MV-4-11 (cell line): ENCODE measurements at places on chromosomes 5 and 9.

GRCh38 chr5:18652404-18653215 is 1018.4 kb downstream of the TAF11L14 start:
- DNase-seq: no peak

GRCh38 chr5:53038196-53038847 is 49.2 kb downstream of the ITGA2 start:
- no peak for DNase-seq

DNA sequence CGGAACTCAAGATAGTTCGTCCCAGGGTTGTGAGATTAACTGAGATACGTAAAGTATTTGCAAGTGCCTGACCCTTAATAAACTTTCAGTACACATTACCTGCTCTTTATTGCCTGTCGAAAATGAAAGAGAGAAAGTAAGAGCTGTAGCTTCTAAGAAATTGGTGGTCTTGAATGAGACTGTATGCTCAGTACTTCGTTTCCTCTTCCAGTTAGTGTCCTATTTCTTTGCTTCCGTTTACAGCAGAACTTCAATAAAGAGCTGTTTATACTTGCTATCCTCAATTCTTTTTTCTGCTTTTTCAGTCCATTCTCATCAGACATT is 534 bp downstream of the SRFBP1 start:
- DNase-seq: peak; percentile 27

DNA sequence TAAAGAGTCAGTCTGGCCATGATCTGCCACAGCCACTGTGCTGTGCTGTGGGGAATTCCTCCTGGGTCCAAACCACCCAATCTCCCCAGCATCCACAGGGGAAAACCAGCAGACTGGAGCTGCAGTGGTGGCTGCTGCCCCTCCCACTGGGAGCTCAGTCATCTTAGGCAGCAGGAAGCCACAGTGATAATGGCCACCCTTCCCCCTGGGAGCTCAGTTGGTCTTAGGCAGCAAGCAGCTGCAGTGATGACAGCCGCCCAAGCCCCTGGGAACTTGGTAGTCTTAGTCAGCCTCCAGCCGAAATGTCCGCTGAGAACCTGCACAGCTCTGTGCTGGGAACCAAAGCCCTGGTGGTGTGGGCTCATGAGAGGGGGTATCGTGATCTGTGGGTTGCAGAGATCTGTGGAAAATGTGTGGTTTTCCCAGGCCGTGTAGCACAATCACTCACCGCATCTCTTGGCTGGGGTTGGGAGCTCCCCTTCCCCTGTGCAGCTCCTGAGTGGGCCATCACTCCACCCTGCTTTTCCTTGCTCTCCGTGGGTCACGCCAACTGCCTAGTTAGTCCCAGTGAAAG is 38.4 kb upstream of the SMIM15 start:
- DNase-seq: no peak

DNA sequence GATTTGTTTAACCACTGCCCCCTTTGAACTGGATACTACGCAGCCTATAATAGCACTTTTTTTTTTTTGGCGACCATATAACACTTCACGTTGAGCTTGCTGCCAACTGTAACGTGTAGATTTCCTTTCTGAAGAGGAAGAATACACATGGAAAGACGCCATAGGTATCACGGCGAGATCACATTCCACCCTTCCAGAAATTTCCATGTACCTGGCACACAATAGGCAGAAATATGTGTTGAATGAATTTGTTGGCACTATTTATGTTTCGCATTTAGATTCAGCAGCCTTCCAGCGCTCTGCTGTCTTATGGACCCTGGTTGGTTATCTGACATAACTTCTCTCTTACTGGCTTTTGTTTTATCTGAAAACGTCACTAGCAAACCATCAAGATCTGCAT is 250.3 kb downstream of the SLIT3 start:
- no peak for DNase-seq

DNA sequence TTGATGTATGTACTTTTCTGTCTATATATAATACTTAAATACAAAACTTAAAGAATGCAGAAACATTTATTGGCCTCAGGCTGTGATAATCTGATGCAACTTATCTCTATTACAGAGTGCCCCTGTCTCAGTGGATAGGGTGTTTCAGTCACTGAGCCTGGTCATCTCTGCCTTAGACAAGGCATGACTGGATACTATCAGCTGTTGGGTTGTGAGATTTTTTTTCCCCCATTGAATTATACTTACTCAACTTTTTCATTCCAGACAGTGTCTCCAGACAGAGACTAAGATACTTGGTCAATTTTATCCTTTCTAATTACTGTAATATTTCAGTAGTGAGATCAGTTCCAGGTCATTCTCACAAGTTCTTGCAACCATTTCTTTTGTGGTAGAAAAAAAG is 26.7 kb downstream of the XRCC4 start:
- DNase-seq: no peak

- no peak for DNase-seq
Measured at GRCh38 chr5:89721931-89722330, 687.6 kb downstream of the CETN3 start.
